ENCODE measurements at places on chromosomes 7 and 10.

DNA sequence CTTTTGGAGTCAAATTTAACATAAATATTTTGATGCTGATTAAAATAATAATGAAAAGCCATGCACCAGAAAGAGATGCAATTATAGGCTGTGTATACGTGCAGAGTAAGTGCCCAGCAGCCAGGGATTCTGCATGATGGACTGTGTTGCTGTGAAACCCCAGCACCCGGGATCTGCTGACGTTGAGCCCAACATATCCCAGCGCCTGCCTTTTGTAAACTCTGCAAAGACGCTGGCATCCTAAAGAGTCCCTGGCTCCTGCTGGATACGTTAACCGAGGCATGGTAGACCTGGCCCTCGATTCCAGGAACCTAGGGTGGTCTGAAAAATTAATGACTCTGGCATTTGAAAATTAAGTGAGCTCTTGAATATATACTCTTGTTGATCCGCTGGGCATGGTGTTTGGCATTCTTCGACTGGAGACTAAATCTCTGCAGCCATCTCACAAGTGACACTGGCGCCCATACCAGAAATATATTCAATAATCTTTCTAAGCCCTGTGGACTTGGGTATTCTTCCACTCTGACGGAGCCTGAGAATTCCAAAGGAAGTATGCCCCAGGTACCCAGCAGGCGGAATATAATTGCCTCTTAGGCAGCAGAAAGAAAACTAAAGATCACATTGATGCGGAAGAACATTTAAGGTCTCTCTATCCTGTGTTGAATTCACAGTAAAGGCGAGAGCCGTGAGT lies 191.2 kb upstream of the SH2B2 start:
- DNase-seq, result no peak

GRCh38 chr10:70234668-70235447 lies 1.6 kb upstream of the PPA1 start:
- no peak for DNase-seq

DNA sequence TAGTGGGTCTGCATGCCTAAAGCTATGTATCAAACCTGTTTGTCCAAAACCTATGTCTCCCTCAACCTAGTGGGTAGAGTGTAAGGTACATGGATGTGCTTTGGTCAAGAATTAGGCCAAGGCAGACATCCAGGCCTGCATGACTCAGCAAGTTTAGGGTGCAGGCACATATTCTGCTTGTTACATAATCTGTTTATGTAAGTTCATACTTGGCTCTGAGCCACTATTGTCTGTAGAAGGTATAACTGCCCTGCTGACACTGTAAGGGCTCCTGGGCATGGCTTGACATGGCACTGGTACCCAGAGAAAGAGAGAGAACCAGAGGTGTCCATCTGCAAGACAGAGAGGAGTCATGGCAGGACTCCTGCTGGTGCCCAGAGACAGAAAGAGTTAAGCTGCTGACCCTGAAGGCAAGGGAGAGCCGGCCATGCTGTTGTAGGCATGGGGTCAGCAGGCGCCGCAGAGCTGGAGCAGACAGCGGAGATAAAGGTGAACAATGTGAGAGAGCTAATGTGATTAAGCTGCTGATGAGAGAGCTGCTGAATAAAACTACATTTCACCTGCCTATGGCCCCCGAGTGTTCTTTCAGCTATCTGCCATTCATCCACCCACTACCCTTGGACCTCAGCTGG lies 118.5 kb upstream of the TMEM106B start:
- DNase-seq, result no peak

DNA sequence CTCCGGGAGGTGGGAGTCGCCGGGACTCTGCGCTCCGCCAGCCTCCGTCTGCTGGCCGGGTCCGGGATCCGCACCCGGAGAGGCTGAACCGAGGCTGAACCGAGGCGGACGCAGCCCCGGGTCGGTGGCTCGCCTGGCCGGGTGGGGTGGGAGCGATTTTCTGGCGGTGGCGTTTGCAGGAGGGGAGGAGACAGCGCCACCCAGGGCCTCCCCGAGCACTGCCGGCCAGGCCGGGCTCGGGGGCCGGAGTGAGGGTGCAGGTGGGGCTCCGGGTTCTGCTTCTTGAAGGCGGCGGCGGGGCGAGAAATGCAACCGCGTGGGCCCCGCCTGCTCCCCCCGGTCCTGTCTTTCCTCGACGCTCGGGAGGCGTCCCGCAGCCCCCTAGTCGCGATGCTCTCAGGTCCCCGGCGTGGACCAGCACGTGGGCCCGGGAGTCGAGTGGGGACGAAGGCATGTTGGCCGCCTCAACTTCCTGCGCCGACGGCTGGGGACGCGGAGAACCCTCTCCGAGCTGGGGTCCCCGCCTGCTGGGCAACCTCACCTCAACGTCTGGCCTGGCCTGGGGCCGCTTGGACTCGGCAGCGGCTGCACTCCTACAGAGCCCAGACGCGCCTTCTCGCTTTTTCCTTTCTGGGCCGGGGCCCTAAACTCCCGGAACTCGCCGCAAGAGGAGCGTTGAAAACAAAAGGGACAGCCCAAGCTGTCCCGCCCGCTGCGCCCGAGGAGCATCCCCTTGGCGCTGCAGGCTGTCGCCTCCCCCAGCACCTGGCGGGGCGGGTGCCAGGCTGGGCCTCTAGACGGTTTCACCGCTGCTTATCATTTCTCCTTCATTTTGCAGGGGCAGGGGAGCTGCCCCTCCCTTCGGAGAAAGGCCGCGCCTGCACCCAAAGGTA lies 25.2 kb upstream of the VAX1 start:
- no peak for DNase-seq

DNA sequence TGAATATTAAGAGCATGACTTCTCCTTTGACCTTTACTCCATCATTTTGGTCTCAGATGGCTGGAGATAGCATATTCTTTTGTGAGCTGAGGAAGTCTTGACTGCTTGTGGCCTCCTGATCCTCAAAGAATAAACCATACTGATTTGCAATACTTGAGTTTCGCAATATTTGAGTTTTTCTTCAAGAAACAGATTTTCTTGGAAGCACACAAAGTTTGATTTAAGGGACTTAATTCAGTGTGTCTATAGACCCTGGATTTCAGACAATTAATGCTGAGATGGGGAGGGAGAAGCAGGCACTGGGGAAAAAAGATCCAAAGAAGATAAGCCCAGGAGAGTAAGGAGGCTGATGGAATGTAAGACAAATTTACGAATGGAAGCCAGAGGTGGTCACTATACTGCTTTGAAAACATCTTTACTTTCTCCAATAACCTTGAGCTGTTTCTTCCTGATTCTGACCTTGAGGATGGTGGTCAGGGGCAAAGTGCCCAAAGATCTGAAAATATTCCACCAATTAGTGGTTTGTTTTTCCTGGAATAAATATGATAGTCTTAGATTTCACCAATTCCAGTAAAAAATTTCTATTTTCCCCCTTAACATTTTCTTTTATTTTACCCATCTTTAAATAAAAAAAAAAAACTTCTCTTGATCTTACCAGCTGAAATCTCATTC lies 7.5 kb downstream of the EPDR1 start:
- no peak for DNase-seq

- DNase-seq, result no peak
Observed at GRCh38 chr7:138776166-138776833, 21.5 kb upstream of the TMEM213 start.
